ENCODE measurements at places on chromosomes 2 and 18.
A peak's percentile ranks its signal among the peaks of the same experiment; 100 is the strongest.

DNA sequence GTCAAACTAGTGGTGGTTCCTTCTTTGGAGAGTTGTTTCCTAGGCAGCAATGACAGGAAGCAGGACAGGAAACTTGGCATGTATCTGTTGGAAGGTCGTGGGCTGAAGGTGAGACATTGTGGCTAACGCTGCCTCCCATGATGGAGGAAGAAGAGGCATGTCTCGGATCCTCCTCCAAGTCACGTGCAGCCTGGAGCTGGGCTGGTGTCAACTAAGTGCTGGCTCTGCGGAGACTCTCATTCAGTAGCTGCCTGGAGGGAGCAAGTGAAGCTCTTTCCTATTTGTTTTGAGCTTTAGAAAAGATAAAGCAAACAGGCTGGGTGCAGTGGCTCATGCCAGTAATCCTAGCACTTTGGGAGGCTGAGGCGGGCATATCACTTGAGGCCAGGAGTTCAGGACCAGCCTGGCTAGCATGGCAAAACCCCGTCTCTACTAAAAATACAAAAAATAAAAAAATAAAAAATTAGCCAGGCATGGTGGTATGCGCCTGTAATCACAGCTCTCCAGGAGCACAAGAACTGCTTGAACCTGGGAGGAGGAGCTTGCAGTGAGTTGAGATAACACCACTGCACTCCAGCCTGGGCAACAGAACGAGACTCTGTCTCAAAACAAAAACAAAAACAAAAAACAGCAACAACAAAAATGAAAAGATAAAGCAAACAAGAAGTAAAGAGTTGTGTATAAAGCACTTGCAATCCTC, 28.2 kb upstream of the INO80C start:
- DNase-seq: no peak

DNA sequence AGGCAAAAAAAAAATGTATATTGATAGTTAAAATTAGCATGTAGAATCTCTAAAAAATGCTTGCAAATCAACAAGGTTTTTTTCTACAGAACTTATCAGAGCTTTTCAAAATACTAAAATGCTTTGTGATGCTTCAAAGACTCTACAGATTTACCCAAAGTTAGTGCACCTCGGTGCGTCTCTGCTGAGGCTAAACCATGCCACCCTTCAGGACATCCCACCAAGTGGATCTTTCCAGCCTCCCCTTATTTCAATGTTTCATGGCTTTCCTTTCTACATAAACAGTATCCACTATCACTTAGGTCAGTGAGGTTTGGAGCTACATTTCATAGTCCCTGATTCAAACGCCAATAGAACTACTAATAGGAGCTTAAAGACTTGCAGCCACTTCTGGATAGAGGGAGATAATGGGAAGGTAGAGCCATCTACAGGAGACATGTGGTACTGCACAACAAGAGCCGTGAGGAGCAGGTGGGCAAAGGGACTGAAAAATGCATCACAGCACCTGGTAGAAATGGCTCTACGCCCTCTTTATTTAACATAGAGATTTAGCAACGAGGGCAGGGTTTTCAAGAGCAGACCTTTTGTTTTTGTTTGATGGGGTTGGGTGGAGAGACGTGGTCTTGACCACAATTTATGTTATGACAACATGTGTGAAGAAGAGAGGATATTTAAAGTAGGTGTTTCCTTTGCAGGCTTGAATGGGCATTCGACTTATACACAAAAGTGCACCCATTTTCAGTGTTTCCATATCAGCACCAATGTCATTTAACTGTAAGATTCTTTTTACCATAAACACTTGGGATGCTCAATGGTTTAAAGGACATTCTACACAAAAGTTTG, 56.1 kb upstream of the SLC35G4 start:
- DNase-seq: peak; percentile 82

DNA sequence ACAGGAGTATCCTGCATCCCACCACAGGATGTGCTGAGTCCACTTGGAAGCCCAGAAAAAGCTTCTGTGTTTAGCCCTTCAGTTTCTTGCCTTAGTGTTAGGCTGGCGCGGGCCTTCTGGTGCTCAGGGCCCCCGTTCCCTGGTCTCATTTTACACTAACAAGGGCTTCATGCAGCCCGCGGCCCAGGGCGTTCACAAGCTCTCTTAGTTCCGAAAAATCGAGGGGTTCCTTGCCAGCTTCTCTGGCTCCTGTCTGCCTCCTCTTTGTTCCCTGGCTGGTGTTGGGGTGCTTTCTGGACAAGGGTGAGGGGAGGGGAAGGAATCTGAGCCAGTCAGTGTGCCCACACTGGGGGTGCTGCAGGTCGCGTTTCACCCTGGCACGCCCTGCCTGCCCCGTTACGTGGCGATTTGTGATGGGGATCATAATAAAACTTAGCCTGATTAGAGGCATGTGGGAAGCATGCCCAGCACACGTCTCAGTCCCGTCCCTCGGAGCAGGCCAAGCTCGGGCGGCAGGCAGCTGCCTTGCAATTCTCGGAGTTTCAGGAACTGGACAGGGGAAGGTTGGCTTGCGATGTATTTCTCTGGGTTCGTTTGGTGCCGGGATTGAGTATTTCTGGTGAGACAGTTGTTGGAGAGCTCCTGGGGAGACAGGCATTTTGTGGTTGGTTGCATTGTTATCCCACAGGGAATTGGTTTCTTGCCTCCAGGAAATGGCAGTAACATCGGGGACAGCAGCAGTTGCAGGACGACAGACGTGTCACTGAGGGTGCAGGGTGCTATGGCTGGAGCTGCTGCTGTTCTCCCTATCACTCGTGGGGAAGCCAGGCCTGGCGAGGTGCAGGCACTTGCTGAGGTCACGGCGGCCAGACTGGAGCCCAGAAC, 22.9 kb downstream of the SH3BP4 start:
- DNase-seq: peak; percentile 81

DNA sequence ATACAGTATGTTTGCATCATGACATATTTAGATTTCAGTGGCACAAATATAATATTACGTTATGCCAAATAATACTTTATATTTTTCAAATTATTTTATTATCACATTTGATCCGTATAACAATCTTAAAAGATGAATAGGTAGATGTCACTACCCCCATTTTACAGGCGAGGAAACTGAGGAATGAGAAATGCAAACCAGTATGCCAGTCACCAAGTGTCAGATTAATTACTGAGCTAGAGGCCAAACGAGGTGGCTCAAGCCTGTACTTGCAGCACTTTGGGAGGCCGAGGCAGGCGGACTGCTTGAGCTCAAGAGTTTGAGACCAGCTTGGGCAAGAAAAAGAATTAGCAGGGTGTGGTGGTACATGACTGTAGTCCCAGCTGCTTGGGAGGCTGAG, 17.4 kb upstream of the YES1 start:
- no peak for DNase-seq

DNA sequence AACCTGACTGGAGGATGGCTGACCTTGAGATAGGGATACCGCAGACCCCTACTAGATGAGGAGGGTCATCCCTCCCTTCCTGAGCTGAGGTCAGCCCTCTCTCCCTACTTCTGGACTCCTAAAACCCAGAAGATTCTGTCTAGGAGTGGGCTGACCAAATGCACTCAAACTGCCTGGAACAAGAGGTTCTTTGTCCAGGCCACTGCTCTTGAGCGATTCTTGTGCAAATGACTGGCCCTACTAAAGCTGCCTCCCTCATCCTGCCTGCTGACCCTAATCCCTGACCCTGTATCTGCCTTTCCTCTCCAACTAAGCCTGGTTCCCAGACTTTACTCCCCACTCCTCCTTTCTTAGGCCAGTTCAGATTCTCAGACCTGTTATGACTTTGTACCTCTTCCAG, 56.2 kb downstream of the EFR3B start:
- DNase-seq: no peak

Data from choroid plexus epithelial cell (primary cell).